Effector CD8-positive, alpha-beta T cell (primary cell): ENCODE measurements at places on chromosomes 12 and 14.

- DNase-seq: peak; percentile 17
Observed at GRCh38 chr14:94129758-94130414, 482 bp upstream of the IFI27L2 start.

DNA sequence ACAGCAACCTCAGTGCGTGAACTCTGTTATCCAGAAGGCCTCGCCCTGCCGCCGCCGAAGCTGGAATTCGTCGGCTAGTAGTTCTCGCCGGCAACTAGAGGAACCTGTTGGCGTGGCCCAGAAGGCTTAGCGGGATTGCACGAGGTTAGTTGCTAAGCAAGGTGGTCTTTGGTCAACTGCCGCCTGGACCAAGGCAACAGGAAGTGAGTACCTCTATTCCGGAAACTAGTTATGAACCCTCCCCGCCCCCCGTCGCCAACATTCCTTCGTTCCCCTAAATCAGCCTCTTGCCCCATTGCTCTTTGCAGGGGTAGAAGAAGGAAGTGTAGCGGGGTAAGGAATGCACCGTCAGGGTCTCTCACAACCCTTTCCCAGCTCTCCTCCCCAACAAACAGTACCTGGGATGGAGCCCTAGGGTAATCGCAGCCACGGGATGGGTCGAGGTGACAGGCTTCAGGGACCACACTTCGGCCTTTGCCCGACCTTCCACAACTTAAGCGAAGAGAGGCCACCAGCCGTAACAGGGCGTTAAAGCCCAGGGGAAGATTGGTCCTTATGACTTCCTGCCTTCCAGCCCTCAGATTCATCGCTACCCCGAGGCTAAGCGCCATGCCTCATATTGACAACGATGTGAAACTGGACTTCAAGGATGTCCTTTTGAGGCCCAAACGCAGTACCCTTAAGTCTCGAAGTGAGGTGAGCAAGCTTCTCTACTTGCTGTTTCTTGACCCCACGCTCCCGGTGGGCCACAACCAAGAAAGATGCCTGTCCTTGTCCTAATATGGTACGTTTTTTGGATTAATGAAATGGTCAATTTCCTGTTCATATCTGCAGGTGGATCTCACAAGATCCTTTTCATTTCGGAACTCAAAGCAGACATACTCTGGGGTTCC, at the start of gene GMPR2:
Gene GMPR2 (plus strand): TSS at position 285 of the 893 bp plus-strand sequence. CDS start 325 bp downstream, at position 610.
- peak; percentile 55 for DNase-seq

GRCh38 chr14:95475540-95476240, 40.8 kb downstream of the SYNE3 start:
- DNase-seq: no peak

DNA sequence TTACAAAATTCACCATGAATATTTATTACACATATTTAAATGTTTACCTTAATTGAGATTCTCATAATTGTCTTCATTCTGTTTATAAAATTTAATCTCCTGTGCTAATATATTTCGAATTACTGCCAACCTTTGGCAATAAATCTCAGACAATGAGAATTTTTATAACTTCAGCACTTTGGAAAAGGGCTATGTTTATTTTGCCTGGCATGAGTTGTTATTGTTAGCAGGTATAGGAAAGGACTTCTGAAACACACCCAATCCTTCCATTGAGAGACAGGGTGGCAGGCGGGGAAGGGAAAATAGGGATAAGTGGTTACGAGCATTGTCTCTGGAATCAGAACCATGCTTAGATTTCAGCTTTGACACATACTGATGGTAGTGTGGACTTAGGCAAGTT, 12.1 kb upstream of the MSRB3 start:
- DNase-seq: no peak

DNA sequence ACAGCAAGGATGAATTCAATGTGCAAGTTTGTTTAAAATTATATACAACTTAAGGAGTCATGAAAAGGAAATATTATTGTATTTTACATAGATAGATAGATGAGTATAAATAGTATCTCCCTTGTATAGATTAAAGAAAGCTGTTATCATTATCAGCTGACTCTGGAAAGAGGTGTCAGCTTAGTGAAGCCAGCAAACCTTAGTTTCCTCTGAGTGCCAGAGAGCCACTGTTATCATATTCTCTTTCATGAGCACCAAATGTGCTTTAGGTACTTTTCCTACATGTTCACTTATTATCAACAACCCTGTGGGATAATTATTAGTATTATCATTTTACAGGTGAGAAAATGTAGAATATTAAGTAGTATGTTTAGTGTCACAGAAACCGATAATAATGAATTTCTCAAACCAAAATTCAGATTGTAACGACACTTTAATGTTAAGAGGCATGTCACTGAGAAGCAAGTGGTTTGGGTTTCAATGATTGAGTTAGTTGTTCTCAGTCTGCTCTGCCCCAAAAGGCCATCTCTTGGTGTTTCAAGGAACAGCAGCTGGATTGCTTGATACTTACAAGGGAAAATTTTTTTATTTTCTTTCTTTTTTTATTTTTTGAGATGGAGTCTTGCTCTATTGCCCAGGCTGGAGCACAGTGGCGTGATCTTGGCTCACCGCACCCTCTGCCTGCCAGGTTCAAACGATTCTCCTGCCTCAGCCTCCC, 53.7 kb downstream of the PLEKHA5 start:
- DNase-seq: no peak

DNA sequence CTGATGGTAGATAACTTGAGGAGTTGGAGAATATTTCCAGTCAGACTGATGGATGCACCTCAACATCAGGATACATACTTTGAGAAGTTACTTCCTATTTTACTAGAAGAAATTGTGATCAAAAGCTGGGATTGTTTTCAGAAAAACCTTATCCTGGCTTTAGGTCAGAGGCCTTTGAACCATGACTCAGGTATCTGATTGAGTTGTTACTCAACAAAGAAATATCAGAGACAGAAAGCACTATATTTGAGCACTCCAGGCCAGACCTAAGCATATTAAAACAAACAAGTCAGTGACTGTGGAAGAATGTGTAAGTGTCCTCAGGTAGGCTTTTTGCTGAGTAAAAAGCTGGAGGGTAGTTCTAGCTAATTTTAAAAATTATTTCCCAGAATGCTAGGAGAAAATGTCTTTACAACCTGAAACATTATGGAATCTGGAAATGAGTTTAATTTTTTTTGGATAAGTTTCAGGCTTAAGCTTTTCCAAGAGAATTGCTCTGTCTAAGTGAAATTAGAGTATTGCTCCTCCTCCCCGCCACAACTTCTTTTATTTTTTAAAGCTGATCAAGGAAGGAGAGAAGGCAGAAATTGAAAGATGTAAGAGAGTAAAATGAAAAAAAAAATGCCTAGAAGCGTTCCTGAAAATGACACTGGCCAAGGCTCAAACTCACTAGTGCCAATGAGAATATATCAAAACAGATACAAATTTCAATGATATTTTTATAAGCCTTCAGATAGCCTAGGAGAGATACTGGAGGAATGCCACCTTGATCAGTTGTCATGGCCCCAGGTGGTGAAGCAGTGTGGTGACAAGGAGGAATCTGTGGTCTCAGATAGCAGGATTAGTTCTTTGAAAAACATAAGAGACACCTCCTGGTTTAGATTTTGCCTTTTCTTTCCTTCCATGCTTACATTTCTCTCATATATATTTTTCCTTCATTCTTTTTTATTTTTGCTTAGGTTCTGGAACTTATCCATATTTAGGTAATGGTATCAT, 790.3 kb downstream of the TMTC2 start:
- DNase-seq: no peak

DNA sequence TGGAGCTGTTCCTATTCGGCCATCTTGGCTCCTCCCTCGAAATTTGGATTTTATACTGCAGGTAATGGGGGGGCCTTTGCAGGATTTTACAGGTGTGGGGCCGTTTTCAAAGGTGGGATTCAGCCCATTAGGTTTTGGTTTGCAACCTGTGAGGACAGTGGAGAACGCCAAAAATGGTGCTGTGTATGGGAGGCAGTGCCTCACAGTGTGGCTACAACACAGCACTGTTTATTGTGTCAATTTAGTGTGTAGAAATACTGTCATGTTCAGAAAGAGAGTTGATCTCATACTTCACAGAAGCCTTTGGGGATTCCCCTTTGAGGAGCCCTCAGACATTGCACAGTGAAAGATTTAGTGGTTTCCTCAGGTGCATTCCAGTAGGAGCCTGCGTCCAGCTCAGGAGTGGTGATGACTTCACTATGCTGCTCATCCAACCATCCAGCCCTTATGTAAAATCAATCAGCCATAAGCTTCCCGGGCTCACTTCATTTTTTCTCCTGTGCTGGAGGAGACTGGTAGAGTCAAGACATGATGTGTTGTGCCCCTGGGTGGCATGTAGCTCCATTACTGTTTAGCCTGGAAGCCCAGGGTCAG, 92.7 kb upstream of the PRMT8 start:
- DNase-seq: no peak

GRCh38 chr12:22810036-22810435, 185.1 kb downstream of the ETNK1 start:
- no peak for DNase-seq

DNA sequence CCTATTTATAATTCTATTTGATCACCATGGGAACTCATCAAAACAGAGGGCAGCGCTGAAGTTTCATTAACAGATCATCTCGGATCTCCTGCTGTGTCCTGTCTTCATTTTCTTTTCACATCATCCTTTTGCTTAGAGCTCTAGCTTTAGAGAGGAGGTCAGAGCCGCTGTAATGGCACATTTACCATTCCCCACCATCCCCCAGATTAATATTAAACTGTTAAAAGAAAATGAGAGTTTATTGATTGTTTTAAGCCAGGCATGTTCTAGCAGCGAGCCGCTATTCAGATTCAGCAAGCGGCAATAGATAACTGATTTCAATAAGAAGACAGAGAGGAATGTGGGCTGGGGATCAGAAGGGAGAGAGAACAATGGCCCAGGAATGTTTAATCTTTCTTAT, 308.8 kb downstream of the EGLN3 start:
- no peak for DNase-seq

- no peak for DNase-seq
Observed at GRCh38 chr12:24573621-24574020, 375.3 kb downstream of the BCAT1 start.

GRCh38 chr14:106417224-106418049, 891.1 kb downstream of the TMEM121 start:
- DNase-seq: peak; percentile 79
